ENCODE measurements at places on chromosomes 6 and 20. TPM values are rescaled to one million over a fixed set of nuclear protein-coding genes. Genes with fewer than 3 reads are reported as not detected.

DNA sequence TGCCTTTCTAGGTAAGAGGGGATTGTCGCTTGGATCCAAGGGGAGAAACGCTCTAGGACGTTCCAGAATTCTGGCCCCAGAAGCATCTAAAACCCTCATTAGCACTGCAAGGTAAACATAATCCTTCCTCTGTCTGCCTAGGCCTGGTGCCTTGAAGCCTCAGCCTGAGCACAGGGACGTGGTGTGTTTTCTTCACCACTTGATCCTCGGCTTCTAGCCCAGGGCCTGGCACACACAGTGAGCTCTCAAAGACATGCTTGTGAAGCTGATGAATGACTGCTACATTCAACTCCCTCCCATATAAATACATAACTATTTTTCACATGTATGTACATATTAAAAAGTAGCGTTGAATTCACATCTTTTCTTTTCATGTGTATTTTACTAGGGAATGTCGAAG, 100.3 kb downstream of the ISM1 start:
- no peak for DNase-seq

- DNase-seq, result no peak
Observed at GRCh38 chr6:113017353-113017752, 670.2 kb downstream of the RFPL4B start.

DNA sequence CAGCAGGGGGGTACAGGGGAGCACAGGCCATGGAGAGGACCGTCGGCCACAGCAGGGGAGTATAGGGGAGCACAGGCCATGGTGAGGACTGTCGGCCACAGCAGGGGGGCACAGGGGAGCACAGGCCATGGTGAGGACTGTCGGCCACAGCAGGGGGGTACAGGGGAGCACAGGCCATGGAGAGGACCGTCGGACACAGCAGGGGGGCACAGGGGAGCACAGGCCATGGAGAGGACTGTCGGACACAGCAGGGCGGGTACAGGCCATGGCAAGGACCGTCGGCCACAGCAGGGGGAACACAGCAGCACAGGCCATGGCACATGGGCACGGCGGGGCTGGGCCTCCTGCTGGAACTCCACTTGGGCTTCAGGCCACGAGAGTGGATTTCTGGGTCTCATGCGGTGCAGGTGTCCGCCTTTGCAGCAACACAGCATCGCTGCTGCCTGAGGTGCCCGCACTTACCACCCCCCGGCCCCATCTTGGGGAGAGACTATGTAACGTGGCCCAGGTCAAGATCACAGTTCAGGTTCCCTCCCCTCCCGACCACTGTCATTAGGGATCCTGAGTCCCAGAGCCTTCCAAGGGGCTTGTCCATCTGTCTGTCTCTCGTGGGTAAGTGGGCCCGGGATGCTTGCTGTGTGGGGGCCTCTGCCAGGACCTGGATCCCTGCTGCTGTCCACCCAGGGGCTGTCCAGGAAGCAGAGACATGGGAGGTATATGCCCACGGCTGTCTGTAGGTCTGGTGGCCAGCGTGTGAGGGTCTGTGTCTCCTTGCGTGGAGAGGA, 2.5 kb downstream of the NPBWR2 start:
- no peak for DNase-seq

- no peak for DNase-seq
Observed at GRCh38 chr6:139425780-139426179, 51.3 kb upstream of the CITED2 start.

- DNase-seq, result no peak
Observed at GRCh38 chr6:158143700-158144099, 24.4 kb downstream of the SERAC1 start.

DNA sequence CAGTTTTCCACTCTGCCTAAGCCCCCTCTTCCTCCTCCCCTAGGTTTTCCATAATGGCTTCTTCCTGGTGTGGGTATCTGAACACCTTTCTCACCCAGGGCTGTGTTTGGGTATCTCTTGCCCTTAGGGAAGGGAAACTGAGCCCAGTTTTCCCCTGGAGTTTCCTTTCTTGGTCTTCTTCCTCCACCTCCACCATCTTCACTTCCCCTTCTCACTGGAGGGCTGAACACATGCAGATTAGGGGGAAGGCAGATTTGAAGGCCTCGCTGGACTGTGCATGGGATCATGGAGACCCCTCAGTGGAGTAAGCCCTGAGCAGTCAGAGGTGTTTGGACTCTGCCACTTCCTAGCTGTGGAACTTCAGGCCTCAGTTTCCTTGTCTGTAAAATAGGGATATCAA, 27.8 kb downstream of the FOXP4 start:
- no peak for DNase-seq

DNA sequence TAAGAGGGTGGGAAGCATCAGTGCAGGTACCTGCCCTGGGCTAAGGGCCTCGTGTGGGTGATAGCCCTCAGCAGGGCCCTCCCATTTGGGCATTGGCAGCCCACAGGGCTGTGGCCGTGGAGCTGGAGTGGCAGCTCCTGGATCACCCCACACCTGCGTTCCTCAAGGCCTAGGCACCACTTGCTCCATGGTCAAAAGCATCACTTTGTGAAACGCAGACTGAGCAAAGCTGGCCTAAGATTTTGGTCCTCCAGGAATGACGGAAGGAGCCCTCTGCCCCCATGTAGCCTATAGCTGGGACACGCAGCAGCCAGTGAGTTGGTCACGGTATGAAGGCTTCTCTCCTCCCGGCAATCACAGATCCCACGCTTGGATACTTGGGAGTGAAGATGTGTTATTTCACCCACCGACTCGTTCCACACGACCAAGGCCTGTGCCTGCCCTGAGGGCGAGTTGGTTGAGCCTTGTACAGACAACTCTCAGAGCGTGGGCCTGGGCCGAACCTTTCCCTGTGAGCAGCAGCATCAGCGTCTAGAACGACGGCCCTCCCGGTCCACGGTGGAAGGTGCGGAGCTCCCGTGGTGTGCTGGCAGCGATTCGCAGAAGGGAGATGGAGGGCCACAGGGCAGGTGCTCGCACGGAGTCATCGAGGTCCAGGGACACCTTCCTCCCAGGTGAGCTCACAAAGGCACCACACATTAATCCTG, 39.7 kb downstream of the THBS2 start:
- DNase-seq, result peak; percentile 10

DNA sequence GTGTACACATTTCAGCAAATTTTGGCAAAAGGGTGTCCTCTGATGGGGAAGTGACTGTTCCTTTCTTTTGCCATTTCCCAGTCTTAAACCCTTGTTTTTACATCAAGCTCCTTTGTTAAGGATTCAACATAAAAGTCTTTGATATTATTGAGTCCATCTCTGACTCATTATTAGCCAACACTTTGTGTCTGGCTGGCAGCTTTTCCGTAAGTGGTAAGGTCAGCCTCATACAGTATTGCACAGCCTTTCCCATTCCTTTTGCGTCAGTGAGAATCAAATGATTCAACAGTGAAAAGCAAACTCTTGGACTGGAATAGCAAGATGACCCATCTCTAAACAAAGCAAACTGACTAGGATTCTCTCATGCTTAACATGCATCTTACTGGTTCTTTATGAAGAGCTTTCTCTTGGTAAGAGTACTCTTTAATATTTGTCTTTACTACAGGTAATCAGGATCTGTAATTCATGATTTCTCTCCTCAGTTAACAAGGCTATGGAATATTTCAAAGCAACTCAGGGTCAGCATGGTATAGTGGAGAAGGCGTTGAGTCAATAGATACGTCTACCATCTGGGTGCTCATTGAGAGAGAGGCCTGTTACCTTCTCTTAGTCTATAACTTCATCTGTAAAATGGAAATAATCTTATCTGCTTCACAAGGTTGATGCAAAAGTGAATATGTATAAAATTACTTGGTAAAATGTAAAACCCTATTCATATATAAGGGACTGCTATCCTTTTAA, 183.6 kb downstream of the PRL start:
- DNase-seq, result no peak

DNA sequence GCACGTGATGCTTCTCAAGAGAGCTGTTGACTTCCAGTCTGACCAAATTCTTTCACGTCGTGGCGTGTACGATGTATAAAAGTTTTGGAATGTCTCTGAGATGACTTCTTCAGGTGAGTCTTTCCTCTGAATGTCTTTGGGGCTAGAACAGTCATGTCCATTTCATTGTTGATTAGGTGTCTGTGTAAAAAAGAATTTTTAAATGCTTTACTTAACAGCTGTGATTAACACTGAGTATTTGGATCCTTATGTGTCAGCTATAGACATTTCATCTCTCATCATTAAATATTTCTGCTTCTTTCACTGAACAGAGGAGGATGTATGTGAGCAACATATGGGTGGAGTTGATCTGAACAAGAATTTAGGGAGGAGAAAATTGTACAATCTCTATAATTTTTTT, 29.3 kb upstream of the KIF13A start:
- no peak for DNase-seq

GRCh38 chr6:157510323-157511188, 129.6 kb downstream of the ZDHHC14 start:
- DNase-seq, result peak; percentile 21

- DNase-seq, result no peak
Observed at GRCh38 chr6:116060572-116061283, at the start of gene FRK. Gene FRK, minus strand, starts transcription at chr6:116060891. Its CDS starts 580 bp downstream, at chr6:116060311.

- no peak for DNase-seq
Observed at GRCh38 chr6:1739220-1739619, 129.5 kb downstream of the FOXC1 start.

- DNase-seq, result no peak
Observed at GRCh38 chr6:40896696-40897095, 142.3 kb downstream of the UNC5CL start.

DNA sequence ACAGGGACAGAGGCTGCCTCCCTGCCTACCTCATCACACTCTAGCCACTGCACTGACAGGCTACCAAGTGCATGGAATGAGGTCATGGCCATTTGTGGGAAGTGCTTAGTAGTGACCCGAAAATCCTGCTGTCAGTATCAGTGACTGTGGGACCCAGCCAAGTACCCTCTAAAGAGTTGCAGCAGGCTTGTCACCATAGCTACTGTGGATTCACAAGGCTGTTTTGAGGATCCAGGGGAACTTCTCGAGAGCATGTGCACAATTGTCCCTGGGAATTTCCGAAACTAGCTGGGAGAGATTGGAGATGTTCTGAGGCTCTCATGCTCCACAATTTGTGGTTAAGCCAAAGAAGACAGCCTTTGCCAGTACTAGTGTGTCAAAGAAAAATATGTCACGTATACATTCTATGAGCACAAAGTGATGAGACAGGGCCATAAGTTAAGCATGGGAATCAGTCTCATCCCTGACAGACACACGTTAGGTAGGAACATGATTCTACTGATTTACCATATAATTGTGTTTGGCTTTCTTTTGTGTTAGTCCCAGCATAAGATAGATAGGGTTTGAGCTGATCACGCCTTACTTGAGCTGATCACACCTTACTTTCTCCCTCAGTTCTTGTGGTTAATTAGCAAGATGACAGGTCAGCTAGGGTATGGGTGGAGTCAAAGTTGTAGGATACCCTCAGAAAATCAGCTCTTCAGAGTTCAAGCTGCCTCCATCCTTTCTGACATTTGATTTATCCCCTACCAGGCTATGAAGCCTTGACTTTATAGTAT, 42.6 kb upstream of the TMEM170B start:
- DNase-seq, result no peak

DNA sequence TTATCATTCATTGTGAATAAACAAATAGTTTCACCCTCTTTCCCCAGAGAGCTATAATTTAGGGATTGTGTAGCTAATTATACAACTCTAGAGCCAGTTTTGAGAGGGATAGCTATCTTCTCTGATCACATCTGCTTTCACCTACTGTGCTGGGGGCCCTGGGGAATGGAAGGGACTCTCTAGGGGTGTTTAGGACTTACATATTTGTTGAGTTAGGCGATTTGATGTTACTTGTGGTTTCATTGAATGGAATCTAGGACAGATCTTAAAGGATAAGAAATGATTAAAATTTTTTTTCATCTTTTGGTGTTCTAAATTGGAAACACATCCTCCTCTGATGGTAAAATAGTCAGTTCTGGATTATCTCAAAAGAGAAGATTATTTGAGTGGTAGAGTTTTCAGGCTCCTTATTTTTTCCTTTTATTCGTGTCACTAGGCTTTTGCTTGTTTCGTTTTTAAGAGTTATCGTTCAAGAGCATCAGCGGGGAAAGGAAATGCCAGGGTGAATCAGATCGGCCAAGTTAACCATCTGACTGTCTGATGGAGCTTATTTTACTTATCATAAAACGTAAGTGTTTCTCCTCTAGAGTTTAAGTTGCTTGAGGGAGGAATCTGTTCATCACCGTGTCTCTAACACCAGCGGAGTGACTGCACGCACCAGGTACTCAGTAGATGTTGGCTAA, 236.7 kb downstream of the FARS2 start:
- DNase-seq, result no peak

- no peak for DNase-seq
Observed at GRCh38 chr6:94600636-94601035, 976.7 kb upstream of the MANEA start.

- no peak for DNase-seq
Observed at GRCh38 chr6:20716865-20717264, 182.6 kb downstream of the CDKAL1 start.

DNA sequence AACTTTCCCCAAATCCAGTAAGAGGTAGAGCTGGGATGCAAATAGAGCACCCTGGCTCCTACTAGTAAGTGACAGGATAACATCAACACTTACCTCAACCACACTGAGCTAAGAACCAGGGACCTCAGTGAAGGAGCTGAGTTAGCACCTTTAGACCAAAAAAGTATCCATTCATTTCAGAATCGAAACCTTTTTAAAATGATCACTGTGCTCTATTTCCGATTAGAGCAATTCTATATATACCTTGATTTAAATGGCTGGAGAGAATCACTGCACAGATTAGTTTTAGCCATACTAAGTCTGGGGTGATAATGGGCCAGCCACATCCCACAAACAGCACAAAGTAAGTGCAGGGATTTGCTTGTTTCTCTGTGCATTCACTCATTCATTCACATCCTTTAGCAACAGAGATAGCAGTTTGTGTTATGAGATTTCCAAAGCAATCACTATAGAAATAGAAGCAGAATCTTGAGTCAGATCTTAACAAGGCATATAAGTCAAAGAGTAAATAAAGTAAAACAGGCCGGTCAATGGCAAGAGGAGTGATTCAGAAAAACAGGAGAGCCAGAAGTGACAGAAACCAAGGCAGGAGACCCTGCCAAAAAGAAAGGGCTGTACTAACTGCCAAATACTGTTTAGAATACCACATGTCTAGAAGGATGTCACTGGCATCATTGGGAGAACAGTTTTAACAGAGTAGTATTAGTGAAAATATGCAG, 136.3 kb downstream of the KIF13A start:
- DNase-seq, result no peak

The SLC25A27 gene
- 0.70 TPM for total RNA-seq

The CALHM6 gene
- 4.2 TPM for total RNA-seq

The IMPG1 gene
- not detected for total RNA-seq

The NCOA3 gene
- 65.5 TPM for total RNA-seq

The EPHA7 gene
- not detected for total RNA-seq

The MOXD1 gene
- 0.18 TPM for total RNA-seq

The ARMH2 gene
- 2.2 TPM for total RNA-seq

The HTR1E gene
- not detected for total RNA-seq
